ENCODE measurements at places on chromosomes 6 and 20.

- DNase-seq: no peak
Observed at GRCh38 chr20:33558348-33559144, 68.7 kb downstream of the CBFA2T2 start.

DNA sequence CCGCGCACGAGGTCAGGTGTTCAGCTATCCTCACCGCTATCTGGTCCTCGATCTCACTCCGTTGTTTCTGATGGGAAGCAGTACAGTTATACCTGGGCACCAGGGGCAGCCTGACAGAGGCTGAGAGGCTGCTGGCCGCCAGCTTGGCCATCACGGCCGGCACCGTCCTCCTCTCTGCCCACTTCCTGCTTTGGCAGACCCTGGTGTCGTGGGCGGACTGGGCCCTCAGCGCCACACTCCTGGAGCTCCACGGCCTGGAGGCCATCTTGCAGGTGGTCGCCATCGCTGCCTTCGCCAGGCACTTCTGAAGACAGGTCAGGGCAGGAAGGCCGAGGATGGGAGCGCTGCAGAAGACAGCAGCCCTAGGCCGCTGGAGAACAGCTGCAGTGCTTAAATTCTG is 35.2 kb downstream of the NHSL1 start:
- DNase-seq: no peak

- DNase-seq: no peak
Observed at GRCh38 chr20:36133821-36134220, 20.7 kb upstream of the EPB41L1 start.

DNA sequence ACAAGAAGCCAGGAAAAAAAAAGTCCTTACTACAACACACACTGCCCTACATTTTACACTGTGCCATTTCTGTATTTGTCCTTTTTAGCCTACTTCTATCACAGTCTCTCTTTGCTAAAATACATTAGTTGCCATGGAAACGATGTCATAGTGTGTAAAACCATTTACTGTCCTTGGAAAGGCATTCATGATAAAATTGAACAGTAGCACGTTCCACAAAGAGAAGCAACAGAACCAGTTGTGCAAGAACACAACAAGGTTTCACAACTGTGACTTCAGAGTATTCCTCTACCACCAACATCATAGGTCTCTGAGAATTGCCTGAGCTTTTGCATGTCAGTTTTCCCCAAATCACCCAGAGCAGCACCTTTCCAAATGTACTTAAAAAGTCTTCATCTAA is 20.5 kb downstream of the FYN start:
- no peak for DNase-seq

DNA sequence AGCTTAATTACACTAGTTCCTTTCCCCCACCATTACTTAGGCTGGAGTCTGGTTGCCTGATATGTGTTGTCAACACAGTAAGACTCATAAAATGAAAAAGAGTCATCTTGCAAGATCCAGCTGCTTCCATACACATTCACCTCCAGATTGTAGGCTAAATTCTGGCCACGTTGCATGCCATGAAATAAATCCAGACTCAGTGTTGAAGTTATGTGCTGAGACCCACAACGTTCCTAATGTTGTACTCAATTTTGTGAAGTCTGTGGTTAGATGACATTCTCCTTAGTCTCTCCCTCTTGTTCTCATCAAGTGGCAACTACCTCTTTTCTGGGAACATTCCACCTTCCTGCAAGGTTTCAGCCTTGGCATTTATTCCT is 212.3 kb downstream of the LMBRD1 start:
- DNase-seq: no peak

DNA sequence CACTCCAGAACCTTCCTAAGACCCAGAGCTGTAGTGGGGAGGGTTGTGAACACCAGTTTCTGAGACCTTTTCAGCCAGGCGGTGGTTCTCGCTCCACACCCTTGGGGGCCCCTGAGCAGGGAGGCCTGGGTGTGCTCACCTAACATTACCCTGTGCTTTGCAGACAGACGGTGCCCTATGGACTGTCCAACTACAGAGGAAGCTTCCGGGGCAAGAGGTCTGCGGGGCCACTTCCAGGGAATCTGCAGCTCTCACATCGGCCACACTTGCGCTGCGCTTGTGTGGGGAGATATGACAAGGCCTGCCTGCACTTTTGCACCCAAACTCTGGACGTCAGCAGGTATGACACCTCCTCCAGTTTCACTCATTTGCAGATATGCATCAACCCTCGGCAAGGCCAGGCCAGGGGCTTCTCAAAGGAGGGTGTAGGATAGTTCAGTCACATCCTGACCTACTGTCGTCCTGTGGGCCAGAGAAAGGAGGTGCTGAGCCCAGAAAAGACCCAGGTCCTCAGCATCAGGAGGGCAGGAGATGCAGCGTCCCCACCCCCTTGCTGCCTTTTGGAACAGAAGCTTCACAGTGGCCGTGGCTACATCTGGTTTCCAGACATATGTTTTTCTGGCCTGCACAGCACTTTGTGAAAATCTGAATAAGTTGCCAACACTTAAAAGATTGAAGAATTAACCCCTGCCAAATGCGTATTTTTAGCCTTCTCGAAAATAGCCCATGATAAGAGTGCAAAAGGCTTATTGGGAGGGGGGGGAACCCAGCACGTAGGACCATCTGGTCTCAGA is 20.6 kb downstream of the EDN3 start:
- no peak for DNase-seq

DNA sequence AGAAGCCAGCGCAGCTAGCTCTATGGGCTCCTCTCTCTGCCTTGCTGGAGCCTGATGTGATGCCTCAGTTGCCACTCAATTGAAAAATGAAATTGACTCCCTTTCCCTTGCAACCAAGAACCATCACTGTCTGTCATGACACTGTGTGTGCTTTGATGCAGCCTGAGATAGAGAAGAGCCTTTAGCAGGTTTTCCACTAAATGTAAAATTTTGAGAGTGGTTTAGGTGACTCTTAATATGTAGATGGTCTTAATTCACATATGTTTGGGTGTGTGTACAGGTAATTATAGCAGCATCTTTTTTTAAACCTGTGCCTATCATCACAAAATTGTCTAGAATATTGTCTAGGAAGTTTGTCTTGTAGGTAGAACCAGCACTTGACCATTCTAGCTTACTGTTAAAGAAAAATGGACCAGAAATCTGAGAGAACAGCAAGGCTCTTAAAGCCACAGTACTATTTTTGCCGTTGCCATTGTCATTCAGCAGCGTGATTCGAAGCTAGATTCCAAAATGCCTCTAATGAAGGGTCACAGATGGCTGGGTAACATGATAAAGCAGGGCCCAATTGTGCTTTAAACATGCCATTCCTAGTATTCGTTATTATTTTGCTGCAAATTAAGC is 1.3 kb downstream of the ARFGEF3 start:
- no peak for DNase-seq

DNA sequence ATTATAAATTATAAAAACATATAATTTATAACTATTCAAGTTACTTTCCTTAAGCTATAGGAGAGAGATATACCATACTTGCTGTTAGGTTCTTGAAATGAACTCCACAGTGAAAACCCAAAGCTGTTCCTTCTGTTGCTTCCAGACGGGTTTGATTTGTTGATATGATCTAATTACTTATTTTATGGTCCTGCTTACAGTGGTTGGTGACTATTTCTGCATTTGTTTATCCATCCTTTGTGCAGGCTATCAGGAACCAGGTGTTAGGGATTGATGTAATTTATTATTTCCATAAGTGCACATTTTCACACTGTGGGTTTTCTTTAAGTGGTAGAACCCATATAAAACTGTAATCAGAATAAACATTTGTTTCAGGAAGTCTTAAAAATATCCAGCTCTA is 167.1 kb downstream of the KIF6 start:
- no peak for DNase-seq

- DNase-seq: peak; percentile 35
Observed at GRCh38 chr6:24520929-24521546, 26.3 kb downstream of the ALDH5A1 start.

- DNase-seq: no peak
Observed at GRCh38 chr6:165574220-165575157, 88.6 kb downstream of the PDE10A start.

GRCh38 chr20:16417001-16417400 is 156.2 kb downstream of the KIF16B start:
- DNase-seq: no peak

DNA sequence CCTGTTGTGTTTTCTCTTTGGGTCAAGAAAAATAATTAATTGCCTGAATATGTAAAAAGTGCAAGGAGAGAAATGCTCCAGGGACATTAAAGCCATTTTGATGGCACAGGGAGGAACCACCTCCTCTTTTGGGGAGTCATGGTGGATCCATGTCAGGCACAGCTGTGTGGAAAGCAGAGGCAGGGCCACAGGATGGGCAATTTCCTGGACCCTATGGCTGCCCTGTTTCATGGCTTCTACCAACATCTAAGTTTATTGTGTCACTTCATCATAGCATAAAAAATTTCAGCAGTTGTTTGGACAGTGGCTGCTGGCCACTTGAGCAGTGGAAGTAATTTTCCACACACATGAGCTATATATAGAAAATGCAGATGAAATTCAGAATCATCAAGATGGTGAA is 238.2 kb downstream of the SYNE1 start:
- DNase-seq: no peak

- no peak for DNase-seq
Observed at GRCh38 chr6:29813809-29814208, 13.8 kb upstream of the HLA-G start.

DNA sequence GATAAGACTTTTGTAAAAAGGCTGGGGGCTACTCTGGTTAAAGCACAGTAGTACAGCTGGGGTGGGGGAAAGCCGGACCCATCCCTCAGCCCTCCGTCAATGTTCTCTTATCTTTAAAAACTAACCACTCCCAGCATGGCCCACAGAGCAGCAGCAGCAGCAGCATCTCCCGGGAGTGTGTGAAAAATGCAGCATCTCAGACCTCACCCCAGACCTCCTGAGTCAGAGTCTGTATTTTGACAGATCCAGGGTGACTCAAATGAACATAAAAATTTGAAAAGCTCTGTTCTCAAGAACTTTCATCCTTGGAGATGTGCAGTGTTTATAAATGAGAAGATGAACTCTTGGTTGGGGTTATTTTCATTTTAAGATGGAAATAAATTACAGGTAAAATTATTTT is 277.7 kb upstream of the ECI2 start:
- DNase-seq: no peak

DNA sequence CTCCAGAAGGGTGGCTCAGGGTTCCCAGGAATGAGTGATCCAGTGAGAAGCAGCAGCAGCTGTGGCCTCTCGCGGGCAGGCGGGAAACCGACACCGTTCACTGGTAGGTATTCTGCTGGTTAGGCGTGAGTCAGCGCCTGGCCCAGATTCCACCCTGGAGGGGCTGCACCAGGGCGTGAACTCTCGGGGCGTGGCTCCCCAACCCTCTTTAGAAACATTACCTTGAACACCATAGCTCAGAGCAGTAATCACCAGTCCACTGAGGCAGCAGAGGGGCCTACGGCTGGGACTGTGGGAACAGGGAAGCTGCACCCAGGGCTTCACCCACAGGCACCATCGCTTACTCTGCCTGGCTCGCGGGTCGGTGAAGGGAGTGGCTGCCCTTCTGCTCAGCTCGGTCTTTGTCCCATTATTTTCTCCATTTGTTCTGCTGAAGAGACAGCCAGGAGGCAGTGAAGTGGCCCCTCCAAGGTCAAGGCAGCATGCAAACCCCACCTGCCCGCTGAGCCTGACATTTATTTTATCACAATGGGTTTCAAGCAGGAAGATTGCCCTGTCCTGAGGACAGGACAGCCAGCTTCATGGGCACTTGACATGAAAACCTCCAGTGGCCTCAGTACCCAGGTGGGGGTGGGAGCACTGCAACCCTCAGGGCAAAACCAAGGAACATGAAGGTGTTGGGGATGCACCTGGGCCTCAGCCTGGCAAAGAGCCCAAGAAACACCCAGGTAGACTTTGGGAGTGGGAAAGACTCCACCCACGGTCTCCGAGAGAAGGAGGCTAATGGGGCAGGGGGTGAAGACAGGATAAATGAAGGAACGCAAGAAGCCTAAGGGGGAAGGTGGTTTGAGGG is 51.0 kb upstream of the CD93 start:
- DNase-seq: no peak

GRCh38 chr6:149969635-149970034 is 5.9 kb downstream of the ULBP1 start:
- DNase-seq: no peak

- DNase-seq: no peak
Observed at GRCh38 chr20:51388756-51389542, 153.6 kb downstream of the NFATC2 start.

GRCh38 chr6:45555981-45556771 is 178.4 kb upstream of the SUPT3H start:
- DNase-seq: no peak

DNA sequence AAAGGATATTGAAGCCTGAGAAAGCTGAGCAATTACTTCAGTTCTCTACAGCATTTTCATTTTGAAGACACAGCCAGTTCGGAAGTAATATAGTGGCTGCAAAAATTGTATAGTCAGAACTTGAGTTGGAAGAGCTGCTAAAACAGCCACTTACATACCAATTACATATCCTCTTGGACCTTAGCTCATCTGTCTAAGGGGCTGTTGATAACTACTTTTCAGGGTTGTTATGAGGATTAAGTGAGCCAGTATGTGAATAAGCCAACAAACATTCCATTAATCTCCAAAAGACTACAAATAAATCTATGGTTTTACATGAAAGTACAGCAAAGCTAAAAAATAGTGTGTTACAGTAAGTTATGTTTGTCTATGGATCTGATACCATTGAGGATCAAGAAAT is 59.7 kb downstream of the TMEM200A start:
- no peak for DNase-seq

- no peak for DNase-seq
Observed at GRCh38 chr20:52166150-52166549, 25.4 kb downstream of the ZFP64 start.

DNA sequence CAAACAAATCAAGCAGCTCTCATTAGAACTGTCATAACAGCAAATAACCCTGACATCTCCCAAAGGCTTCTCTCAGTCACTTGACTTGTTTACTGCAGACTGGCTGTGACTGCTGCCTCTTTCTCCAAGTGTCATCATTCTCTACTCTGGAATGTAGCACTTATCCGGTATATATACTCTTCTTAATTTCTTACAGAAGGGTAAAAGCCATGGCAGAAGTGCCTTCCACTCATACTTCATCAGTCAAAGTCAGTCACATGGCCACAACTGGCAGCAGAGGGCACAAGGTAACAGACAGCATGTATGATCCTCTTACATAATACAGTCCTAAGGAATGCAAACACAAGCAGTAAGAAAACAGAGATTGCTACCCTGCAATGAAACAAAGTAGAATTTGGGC is 9.3 kb downstream of the NAPB start:
- DNase-seq: no peak

GRCh38 chr6:142152746-142153145 is 5.7 kb downstream of the VTA1 start:
- DNase-seq: no peak

DNA sequence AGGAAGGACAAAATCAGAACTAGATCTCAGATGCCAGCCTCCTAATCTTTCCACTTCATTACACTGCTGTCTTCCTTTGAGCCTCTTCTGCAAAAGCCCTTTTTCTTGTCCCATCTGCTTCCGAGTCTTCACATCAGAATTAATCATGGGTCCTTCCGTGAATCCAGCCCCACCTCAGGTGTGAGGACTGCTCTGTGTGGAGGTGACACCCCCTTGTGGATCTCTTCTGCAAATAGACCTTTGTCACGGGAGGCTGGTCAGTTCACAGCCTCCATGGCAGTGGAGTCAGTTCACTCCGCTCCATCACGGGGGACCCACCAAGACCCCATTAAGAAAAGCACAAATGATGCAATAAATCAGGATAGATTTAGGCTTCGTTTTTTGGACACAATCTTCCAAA is 171.1 kb downstream of the ADAT2 start:
- no peak for DNase-seq

GRCh38 chr6:152404086-152404857 is 232.9 kb downstream of the SYNE1 start:
- no peak for DNase-seq
